Regular cardiac myocyte (primary cell): ENCODE measurements at places on chromosomes 12 and 14. TPM values are rescaled to one million over a fixed set of nuclear protein-coding genes. Genes with fewer than 3 reads are reported as not detected.

FSCB gene
- under 0.01 and 0.19 TPM in 2 replicates for total RNA-seq

PLD4 gene
- under 0.01 TPM in 1 of 2 replicates, not detected in the other for total RNA-seq

ADGRD1 gene
- total RNA-seq: 0.38 and 1.1 TPM in 2 replicates

RERG gene
- 0.19 and 1.1 TPM in 2 replicates for total RNA-seq

TTC5 gene
- 19.4 and 25.3 TPM in 2 replicates for total RNA-seq

RIC8B gene
- 13.8 and 14.7 TPM in 2 replicates for total RNA-seq

TMEM121 gene
- total RNA-seq: 5.0 and 12.7 TPM in 2 replicates

SYCP3 gene
- under 0.01 and 0.85 TPM in 2 replicates for total RNA-seq

KLRB1 gene
- total RNA-seq: not detected in 2 replicates

ARMH4 gene
- 0.96 and 5.1 TPM in 2 replicates for total RNA-seq

CD163 gene
- under 0.01 TPM in 1 of 2 replicates, not detected in the other for total RNA-seq

DLGAP5 gene
- total RNA-seq: 7.0 and 53.7 TPM in 2 replicates

P3H3 gene
- total RNA-seq: 79.6 and 124 TPM in 2 replicates

EEF1AKMT3 gene
- 3.8 and 12.1 TPM in 2 replicates for total RNA-seq

ZBTB1 gene
- total RNA-seq: 40.8 and 60.9 TPM in 2 replicates

ALG10B gene
- total RNA-seq: 3.1 and 6.5 TPM in 2 replicates

PLEKHG7 gene
- total RNA-seq: not detected in 2 replicates

GAS2L3 gene
- total RNA-seq: 11.6 and 21.9 TPM in 2 replicates

SERPINA1 gene
- total RNA-seq: under 0.01 and 0.19 TPM in 2 replicates

KTN1 gene
- 184 and 190 TPM in 2 replicates for total RNA-seq

KRT75 gene
- total RNA-seq: not detected in 2 replicates

TCP11L2 gene
- 16.5 and 45.4 TPM in 2 replicates for total RNA-seq

FAM181A gene
- not detected in 2 replicates for total RNA-seq

FOXM1 gene
- total RNA-seq: 0.28 and 12.5 TPM in 2 replicates

ERG28 gene
- 3.4 and 3.5 TPM in 2 replicates for total RNA-seq

WNT5B gene
- total RNA-seq: 47.6 and 48.3 TPM in 2 replicates

KRT85 gene
- total RNA-seq: not detected in 2 replicates

ACOT4 gene
- 0.77 and 1.4 TPM in 2 replicates for total RNA-seq
